ENCODE measurements at places on chromosomes 5 and 9.

GRCh38 chr9:110170357-110171257, 37.4 kb downstream of the C9orf152 start:
- DNase-seq, result no peak

- DNase-seq, result peak; percentile 58
Measured at GRCh38 chr5:37721447-37721871, 118.4 kb downstream of the GDNF start.

DNA sequence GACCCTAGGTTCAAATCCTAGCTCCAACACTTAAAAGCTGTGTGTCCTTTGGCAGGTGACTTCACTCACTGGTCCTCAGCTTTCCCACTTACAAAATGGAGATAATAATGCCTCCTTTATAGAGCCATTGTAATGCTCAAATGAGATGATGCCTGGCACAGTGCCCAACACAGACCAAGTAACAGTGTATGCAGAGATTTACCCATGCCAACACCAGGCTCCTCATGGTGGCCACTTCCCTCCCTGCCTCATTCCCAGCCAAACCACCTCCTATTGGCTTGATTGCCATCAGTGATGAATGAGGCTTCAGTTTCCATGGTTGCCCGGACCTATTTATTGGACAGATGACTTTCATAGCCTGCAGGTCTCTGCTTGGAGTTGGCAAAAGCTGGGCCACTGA, 469.4 kb downstream of the CDK5RAP2 start:
- DNase-seq, result no peak

GRCh38 chr9:107484117-107484723, 5.3 kb downstream of the KLF4 start:
- DNase-seq, result peak; percentile 64

- DNase-seq, result no peak
Measured at GRCh38 chr9:83538890-83539238, 663 bp upstream of the FRMD3 start.

Data from fibroblast of skin of left quadriceps (primary cell).